Femur (tissue), 1 donor: ENCODE measurements at places on chromosomes 12 and 14.
A peak's percentile ranks its signal among the peaks of the same experiment; 100 is the strongest.

- no peak for DNase-seq
Measured at GRCh38 chr12:67572492-67572891, 76.1 kb upstream of the DYRK2 start.

DNA sequence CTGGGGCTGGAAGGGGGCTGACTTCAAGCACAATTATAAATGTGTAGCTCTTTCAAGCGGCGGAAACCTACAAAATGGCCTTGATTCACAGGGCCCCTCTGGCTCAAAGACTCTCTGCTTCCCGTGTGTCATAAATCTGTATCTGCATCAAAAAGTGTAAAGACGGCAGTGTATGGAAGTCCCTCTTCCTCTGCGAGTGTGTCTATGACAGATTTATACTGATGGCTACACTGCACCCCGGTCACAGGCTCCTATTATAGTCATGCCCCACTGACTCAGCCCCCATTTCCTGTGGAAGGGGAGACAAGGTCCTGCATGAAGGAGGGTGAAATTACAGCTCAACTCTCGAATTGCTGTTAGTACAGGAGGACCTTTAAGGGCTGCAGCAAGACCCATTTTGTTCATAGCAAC, 68.6 kb downstream of the HMGA2 start:
- DNase-seq = no peak

DNA sequence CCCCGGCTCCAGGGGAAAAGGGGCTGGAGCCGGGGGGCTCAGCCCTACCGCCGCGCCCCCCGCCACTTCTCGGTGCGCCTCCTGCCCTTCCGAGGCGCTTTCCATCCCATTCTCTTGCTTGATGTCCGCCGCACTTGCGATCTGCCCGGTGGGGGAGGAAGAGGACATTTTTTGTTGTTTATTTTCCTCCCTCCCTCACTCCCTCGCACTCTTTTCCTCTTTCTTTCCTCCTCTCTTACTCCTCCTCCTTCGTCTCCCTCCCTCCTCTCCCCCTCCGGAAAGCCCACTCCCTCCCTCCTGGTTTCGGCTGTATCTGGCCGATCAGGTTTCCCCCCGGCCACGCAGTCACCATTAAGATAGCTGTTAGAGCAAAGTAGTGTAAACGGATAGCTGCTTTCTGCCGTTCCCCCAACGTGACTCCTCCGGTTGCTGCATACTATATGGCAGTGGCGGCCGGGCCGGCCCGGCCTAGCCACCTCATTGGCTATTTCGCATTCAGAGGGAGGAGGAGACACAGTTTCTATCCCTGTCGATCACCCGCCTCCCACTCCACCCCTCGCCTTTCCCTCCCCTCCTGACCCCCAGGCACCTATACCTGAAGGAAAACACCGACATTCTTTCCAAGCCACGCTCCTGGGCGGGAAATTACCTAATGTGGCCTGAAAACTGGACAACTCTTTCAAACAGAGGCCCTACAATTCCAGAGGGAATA, at the start of gene SIX4:
SIX4 (minus strand) TSS at position 445 of the 712 bp plus-strand sequence; CDS start at position 168, 277 bp downstream.
- DNase-seq = peak; percentile 89

- no peak for DNase-seq
Measured at GRCh38 chr14:68628605-68629310, 164.1 kb downstream of the ZFP36L1 start.

GRCh38 chr14:22908601-22909000, 10.3 kb downstream of the RBM23 start:
- DNase-seq = no peak

GRCh38 chr14:61934385-61934784, 172.2 kb downstream of the SNAPC1 start:
- DNase-seq = no peak

GRCh38 chr14:71726580-71727021, 205.6 kb upstream of the RGS6 start:
- peak; percentile 70 for DNase-seq

DNA sequence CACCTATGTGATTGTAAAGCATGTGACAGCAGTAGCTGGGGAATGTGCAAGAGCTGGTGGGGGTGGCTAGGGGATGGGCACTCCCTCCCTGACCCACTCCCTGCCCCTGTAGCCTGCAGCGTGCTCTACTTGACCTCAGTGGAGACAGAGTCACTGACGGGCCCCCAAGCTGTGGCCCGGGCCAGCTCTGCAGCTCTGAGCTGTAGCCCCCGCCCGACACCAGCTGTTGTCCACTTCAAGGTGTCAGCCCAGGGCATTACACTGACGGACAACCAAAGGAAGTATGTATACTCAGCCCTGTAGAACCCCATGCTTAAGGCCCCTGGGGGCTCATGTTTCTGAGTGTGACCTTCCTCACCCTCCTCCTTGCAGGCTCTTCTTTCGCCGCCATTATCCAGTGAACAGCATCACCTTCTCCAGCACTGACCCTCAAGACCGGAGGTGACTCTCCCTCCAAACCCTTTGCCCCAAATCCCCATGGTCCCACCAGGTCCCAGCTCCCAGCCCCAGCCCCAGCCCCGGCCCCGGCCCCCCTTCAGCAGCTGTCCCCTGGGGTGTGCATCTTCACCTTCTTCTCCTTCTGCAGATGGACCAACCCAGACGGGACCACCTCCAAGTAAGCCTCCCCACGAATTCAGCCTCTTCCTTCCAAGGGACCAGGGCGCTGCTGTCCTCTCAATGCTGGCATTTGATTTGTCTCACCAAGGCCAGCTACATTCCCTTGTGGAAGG, 13.3 kb downstream of the TNS2 start:
- DNase-seq = peak; percentile 44

GRCh38 chr12:53738406-53739213, 11.4 kb upstream of the CALCOCO1 start:
- DNase-seq = no peak

GRCh38 chr12:45582536-45582935, 147.0 kb upstream of the ARID2 start:
- no peak for DNase-seq

DNA sequence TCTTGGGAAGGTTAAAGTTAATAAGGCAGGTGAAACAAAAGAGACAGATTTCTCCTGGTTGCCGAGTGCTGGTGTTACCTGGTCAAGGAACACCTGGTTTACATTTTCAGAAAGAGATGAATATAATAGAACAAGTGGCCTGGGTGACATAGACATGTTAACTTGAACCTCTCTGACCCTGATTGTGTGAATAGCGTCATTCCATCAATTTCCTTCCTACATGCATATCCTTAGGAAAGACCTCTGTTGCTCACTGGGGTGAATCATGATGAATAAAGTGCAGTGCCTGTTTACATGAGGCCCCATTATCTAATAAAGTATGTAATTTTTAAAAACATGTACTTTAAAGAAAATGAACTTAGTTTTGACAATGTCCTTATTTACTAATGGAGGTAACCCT, 1822.9 kb upstream of the FLRT2 start:
- no peak for DNase-seq

- DNase-seq = no peak
Measured at GRCh38 chr14:91614187-91614586, 104.1 kb upstream of the PPP4R3A start.

GRCh38 chr12:79200176-79200575, 335.6 kb downstream of the SYT1 start:
- no peak for DNase-seq
